Progenitor cell of endocrine pancreas (in vitro differentiated cells): ENCODE measurements at places on chromosomes 5 and 9. TPM values are rescaled to one million over a fixed set of nuclear protein-coding genes. Genes with fewer than 3 reads are reported as not detected.

The SPINK6 gene
- total RNA-seq: not detected in 2 replicates

The MBLAC2 gene
- total RNA-seq: 4.3 and 4.5 TPM in 2 replicates

The ARHGEF39 gene
- 9.1 and 10.4 TPM in 2 replicates for total RNA-seq

The FOXI1 gene
- not detected in 2 replicates for total RNA-seq

The PLAA gene
- 46.0 and 46.6 TPM in 2 replicates for total RNA-seq

DNA sequence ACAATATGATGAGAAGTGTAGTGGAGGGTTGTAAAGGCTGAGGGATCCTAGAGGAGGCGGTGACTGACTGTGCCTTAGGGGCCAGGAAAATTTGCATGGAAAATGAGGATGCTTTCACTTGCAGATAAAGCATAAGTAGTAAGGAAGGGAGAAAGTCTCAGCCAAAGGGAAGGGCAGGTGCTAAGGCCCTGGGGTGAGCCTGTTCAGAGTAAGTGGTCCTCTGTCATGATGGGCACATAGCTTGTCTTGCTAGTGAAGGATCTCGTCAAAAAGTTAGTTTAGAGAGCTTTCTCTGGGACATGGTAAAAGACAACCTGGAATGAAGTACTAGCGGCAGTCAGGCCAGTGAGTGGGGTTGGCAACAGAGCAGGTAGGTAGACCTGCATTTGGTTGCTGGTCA, 75.4 kb upstream of the CPLX2 start:
- H3K4me1 ChIP-seq: peaks cover 6% of the 10 kb centered on the region
- no peaks in the 10 kb centered on the region for H3K36me3 ChIP-seq
- peak overlapping the region; percentile 46 for H3K4me3 ChIP-seq
- H3K27me3 ChIP-seq: peaks cover 48% of the 10 kb centered on the region
- H3K27ac ChIP-seq: no peak overlapping the region

GRCh38 chr9:116646661-116647514, 40.2 kb upstream of the TRIM32 start:
- H3K36me3 ChIP-seq: no peaks in the 10 kb centered on the region
- DNase-seq: no peak
- no peak overlapping the region for H3K27ac ChIP-seq
- no peak overlapping the region for H3K4me3 ChIP-seq

DNA sequence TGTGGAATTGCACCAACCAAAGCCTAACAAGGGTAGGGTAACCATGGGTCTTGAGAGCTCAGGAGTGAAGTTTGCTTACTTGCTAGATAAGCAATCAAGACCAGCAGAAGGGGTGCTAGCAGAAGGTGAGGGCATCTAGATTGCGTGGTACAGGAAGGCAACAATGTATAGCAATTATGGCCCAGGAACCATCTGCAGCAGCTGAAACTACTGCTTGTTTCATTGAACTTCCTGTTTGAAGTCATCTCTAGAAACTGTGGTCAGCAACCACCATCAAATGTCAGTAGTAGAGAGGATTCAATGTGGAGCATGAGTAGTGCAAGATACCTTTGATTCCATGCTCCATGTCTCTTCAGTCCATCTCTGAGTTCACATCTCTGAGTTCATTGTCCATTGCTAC, 462.1 kb upstream of the GRAMD2B start:
- no peak overlapping the region for H3K27ac ChIP-seq
- no peaks in the 10 kb centered on the region for H3K36me3 ChIP-seq
- no peaks in the 10 kb centered on the region for H3K27me3 ChIP-seq
- peaks cover 1% of the 10 kb centered on the region for H3K4me1 ChIP-seq
- no peak for DNase-seq

DNA sequence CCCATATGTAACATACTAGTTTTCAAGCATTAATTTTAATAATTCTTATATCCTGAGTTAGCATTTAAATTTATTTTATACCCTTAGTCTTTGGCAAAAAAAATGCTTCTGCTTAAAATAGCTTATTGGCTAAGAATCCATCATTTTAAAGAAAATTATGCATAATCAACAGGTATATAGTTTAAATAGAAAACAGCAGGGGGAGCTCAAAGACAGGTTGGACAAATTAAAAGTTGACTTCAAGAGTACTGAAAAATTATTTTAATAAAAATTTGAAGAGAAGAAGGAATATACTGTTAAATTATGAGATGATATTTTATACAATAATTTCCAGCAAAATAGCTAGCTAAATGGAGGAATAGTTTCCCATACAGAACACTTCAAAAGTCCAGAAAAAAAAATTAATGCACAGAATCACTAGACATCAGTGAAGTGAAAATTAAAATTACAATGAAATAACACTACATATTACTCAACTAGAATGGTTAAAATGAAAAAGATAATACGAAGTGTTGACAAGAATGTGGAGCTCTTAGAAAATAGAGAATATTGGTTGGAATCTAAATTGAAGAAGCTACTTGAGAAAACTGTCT, 387.1 kb downstream of the PDE4D start:
- no peak for DNase-seq
- no peaks in the 10 kb centered on the region for H3K4me1 ChIP-seq
- no peak overlapping the region for H3K27ac ChIP-seq
- H3K4me3 ChIP-seq: no peak overlapping the region
- H3K36me3 ChIP-seq: no peaks in the 10 kb centered on the region

DNA sequence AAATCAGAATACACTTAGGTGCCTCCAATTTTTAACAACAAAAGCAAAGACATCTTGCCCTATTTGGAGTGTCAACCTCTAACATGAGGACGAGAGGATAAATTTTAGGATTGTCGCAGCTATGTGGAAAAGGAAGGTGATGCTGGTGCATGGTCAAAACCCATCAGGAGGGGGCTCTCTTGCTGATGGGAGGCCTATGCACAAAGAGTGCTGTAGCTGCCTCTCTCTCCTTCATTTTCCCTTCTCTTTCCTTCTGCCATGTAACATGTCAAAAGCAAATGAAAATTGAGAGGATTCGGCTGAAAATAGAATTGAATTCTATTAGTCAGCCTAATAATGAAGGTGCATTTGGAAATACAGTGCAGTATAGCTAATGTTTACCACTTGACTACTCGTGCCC, 578.7 kb upstream of the ZNF462 start:
- no peak overlapping the region for H3K27ac ChIP-seq
- H3K4me1 ChIP-seq: peaks cover 12% of the 10 kb centered on the region
- no peaks in the 10 kb centered on the region for H3K27me3 ChIP-seq
- no peak for DNase-seq

DNA sequence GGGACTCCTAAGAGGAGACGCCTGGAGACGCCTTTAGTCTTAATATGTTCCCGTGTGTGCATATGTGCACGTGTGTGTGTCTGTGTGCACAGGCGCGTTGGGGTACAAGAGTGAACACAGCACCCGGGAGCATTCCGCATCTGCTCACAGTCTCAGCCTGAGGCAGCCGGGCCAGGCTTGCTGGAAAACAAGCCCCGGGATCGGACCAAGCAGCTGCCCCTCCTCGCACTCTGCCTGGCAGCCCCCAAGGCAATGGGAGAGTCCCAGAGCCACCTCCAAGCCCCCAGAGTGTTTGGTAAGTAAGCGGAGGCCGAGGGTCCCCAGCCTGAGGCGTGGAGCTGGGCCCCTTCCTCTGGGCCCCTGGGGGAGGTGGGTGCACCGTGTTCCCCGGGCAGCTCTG, 27.3 kb upstream of the UBAC1 start:
- peaks cover 8% of the 10 kb centered on the region for H3K4me1 ChIP-seq
- no peaks in the 10 kb centered on the region for H3K36me3 ChIP-seq
- H3K4me3 ChIP-seq: no peak overlapping the region
- H3K27ac ChIP-seq: no peak overlapping the region

GRCh38 chr5:148961261-148962199, 101.3 kb downstream of the SH3TC2 start:
- peaks cover 11% of the 10 kb centered on the region for H3K27me3 ChIP-seq
- no peaks in the 10 kb centered on the region for H3K36me3 ChIP-seq

GRCh38 chr5:113092683-113093082, 116.1 kb downstream of the DCP2 start:
- H3K4me1 ChIP-seq: peaks cover 9% of the 10 kb centered on the region
- no peaks in the 10 kb centered on the region for H3K27me3 ChIP-seq
- DNase-seq: no peak
- peaks cover 8% of the 10 kb centered on the region for H3K36me3 ChIP-seq
- H3K4me3 ChIP-seq: no peak overlapping the region
- peak overlapping the region; percentile 63 for H3K27ac ChIP-seq

- peak; percentile 66 for DNase-seq
- no peaks in the 10 kb centered on the region for H3K4me1 ChIP-seq
- no peak overlapping the region for H3K27ac ChIP-seq
- H3K27me3 ChIP-seq: peaks cover 41% of the 10 kb centered on the region
- H3K4me3 ChIP-seq: no peak overlapping the region
- no peaks in the 10 kb centered on the region for H3K36me3 ChIP-seq
These were observed 12.9 kb downstream of the CXCL14 start for GRCh38 chr5:135565725-135566421.

- no peak overlapping the region for H3K4me3 ChIP-seq
- DNase-seq: no peak
- no peak overlapping the region for H3K27ac ChIP-seq
- no peaks in the 10 kb centered on the region for H3K27me3 ChIP-seq
These were observed 18.8 kb downstream of the RAPGEF1 start for GRCh38 chr9:131721076-131721475.

GRCh38 chr5:116795189-116795588, 220.6 kb upstream of the SEMA6A start:
- no peak overlapping the region for H3K27ac ChIP-seq
- H3K36me3 ChIP-seq: no peaks in the 10 kb centered on the region
- peaks cover 2% of the 10 kb centered on the region for H3K27me3 ChIP-seq
- no peak for DNase-seq
- no peaks in the 10 kb centered on the region for H3K4me1 ChIP-seq

DNA sequence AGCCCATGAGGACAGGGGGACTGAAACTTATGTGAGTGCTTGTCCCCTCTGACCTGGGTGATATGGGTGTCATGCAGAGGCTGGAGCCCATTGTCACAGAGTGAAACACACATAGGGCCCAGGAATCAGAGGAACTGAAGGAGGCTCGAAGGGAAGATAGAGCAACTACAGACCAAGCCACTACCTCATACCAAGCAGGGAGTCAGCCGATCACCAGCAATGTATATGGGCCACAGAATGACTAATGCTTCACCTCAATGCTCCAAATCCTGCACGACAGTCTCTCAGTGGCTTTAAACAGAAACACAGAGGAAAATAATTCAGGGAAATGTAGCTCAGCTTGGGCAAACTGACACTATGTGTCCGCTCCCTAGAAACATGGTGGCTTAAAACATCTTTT, 8.9 kb upstream of the FBXW11 start:
- H3K4me3 ChIP-seq: no peak overlapping the region
- no peak for DNase-seq
- H3K27ac ChIP-seq: no peak overlapping the region
- no peaks in the 10 kb centered on the region for H3K4me1 ChIP-seq
- no peaks in the 10 kb centered on the region for H3K36me3 ChIP-seq
- no peaks in the 10 kb centered on the region for H3K27me3 ChIP-seq

- no peak overlapping the region for H3K27ac ChIP-seq
- no peak overlapping the region for H3K4me3 ChIP-seq
- H3K36me3 ChIP-seq: no peaks in the 10 kb centered on the region
- H3K4me1 ChIP-seq: no peaks in the 10 kb centered on the region
- H3K27me3 ChIP-seq: peaks cover 6% of the 10 kb centered on the region
These were observed 383.0 kb downstream of the EBF1 start for GRCh38 chr5:158716668-158717067.

DNA sequence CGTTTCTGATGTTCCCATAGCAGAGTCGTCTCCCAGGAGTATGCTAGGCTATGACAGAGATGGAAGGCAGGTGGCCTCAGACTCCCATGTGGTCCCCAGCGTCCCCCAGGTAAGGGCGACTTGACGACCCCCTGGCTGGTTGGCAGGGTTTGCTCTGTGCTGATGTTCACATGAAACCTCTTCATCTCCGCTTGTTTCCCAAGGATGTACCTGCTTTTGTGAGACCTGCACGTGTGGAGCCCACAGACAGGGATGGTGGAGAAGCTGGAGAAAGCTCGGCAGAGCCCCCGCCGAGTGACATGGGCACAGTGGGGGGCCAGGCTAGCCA, 108.3 kb downstream of the WNK2 start:
- H3K4me3 ChIP-seq: no peak overlapping the region
- DNase-seq: no peak
- no peak overlapping the region for H3K27ac ChIP-seq
- peaks cover 10% of the 10 kb centered on the region for H3K36me3 ChIP-seq

- H3K27ac ChIP-seq: no peak overlapping the region
- no peaks in the 10 kb centered on the region for H3K27me3 ChIP-seq
- peaks cover 3% of the 10 kb centered on the region for H3K36me3 ChIP-seq
- no peak overlapping the region for H3K4me3 ChIP-seq
These were observed 249.9 kb downstream of the MARCHF11 start for GRCh38 chr5:15929611-15930263.

DNA sequence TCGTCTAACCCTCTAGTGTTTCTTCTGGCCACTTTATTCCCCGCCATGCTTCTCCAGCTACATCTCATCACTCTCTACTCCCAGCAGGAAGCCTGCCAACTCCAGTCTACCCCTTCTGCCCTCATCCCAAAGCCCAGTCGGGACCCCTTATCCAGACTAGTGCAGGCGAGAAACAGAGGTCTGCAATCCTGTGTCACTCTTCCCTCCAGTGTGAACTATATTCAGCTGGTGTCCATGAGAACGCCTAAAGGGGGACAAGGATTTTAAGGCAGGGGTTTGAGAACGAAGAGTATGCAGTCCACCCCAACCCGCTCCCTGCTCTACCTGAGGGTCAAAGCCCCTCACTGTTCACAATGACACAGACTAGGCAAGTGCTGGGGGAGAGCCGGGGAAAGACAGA, 41.7 kb upstream of the GABRP start:
- DNase-seq: no peak
- H3K27me3 ChIP-seq: peaks cover 37% of the 10 kb centered on the region
- no peak overlapping the region for H3K4me3 ChIP-seq
- H3K36me3 ChIP-seq: no peaks in the 10 kb centered on the region
- H3K27ac ChIP-seq: no peak overlapping the region

DNA sequence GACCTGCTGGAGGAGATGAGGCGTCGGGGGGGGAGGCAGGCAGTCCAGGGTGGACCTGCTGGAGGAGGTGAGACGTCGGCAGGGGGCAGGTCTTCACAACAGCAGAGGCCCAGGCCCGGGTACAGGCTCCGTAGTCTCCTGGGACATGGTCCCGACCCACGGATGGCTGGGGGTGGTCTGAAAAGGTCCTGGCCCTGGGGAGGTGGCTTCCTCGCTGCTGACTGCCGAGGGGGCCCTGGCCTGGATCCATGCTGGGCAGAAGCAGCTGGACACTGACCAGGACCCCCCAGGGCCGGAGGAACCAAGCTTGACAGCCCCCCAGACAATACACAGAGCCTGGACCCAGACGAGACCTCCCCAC, 8.5 kb downstream of the EGFL7 start:
- peaks cover 3% of the 10 kb centered on the region for H3K36me3 ChIP-seq
- H3K27me3 ChIP-seq: no peaks in the 10 kb centered on the region
- no peak for DNase-seq
- peaks cover 4% of the 10 kb centered on the region for H3K4me1 ChIP-seq

GRCh38 chr5:80928073-80928472, 32.1 kb upstream of the RASGRF2 start:
- DNase-seq: no peak
- peaks cover 2% of the 10 kb centered on the region for H3K4me1 ChIP-seq
- H3K36me3 ChIP-seq: no peaks in the 10 kb centered on the region
- no peak overlapping the region for H3K27ac ChIP-seq

DNA sequence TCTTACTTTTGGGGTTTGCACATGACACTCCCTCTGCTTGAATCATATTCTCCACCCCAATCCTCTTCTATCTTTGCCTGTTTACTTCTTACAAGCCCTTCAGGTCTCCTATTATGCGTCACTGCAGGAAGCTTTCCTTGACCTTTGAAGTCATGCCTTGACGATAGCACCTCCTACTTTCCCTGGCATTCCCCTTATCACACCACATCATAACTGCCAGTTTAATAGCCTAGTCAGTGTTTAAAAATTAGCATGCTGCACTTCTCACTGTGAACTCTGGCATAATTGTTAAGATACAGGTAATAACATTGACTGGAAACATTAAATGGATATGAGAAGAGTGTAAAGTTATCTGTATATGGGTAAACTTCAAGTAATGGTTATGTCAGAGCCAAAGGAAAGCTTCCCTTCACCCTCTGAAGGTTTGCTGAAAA, 37.1 kb upstream of the CEP120 start:
- peaks cover 8% of the 10 kb centered on the region for H3K4me1 ChIP-seq
- no peak overlapping the region for H3K27ac ChIP-seq
- no peaks in the 10 kb centered on the region for H3K36me3 ChIP-seq
- no peaks in the 10 kb centered on the region for H3K27me3 ChIP-seq
